ENCODE measurements at places on chromosomes 3 and 15.
A peak's percentile ranks its signal among the peaks of the same experiment; 100 is the strongest.

DNA sequence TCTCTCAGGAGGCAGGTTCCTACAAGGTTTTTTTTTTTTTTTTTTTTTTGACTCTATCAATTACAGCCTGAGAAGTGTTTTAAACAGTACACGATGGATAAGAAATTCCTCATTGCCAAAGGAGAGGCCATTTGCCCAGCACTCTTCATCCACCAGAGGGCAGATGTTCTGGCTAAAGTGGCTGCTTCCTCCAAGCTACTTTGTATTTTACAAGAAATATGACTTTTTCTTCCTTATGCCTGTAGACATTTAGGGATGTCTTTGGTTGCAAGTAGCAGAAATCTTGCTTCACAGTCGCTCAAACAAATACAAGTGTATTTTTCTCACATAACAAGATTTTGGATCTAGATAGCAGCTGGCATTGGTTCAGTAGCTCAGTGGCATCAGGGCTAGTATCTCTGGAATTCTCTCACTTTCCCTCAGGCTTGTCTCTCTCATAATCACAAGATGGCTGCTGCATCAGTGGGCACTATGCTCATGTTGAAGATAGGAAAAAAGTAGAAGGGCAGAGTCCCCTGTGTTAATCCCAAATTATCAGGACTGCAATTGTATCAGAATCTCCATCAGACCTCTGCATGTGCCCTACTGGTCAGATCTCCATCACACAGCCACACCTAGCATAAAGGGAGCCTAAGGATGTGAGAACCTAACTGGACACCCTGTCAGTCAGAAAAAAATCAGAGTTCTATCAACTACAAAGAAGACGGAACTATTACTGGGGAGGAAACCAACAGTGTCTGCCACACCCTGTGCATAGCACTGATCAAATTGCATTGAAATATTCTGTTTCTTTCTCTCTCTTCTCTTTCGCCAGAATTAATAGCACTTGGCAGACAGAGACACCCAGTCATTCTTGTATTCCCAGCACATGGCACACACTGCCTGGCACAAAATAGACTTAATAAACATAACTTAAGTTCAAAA lies 138.9 kb upstream of the COL8A1 start:
- DNase-seq: no peak

DNA sequence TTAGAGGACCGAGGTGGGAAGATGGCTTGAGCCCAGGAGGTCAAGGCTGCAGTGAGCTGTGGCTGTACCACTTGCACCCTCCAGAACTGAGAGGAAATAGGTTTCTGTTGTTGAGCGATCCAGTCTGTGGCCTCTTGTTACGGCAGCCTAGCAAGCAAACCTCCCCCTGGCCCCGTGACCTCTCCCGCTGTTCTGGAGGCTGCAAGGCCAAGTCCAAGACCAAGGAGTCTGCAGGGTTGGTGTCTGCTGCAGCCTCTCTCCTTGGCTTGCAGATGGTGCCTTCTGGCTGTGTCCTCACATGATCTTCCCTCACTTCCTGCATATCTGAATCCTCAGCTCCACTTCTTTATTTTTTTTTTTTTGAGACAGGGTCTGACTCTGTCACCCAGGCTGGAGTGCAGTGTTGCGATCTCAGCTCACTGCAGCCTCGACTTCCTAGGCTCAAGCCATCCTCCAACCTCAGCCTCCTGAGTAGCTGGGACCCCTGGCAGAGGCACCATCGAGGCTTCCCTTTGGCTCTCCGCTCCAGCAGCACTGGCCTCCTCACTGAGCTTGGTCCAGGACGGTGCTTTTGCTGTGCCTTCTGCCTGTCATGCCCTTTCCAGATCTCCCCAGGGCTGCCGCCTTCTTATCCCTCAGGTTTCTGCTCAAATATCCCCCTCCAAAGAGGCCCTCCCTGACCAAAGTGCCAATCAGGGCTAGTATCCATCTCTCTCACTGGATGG lies 18.0 kb upstream of the PLXND1 start:
- no peak for DNase-seq

DNA sequence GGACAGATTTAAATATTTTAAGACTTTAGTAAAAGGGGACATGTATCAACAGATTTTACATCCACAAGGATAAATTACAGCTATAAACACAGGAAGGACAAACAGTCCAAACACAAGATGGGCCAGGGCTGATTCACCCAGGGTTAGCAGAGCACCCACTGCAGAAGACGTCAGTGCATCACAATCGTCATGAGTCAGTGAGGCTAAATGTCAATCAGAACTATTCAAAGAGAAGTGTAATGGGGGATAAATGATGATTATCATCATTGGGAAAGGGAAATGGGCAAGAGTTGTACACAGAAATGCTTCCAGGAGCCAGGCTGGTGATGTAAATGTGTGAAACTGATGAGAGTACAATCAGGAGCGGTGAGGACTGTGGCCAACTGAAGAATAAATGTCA lies 226.8 kb downstream of the PLCL2 start:
- no peak for DNase-seq

- DNase-seq: no peak
Measured at GRCh38 chr3:23762214-23762613, 43.5 kb upstream of the UBE2E1 start.

DNA sequence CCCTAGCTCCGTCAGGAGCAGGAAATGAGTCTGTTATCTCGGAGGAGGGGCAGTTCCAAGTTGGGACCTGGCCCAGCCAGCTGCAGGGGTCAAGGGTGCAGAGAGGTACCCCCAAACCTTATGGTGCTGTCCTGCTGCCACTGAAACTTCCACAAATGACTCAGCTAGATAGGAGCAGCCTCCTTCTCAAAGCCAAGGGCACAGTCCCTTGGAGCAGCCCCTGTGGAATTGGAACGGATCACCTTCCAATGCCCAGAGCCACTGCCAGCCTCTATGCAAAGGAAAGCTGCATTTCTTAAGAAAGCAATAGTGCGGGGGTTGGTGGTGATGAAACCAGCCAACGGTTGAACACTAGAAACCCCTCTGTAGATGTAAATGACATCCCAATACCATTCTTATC lies 19.6 kb upstream of the LRRK1 start:
- no peak for DNase-seq

- DNase-seq: no peak
Measured at GRCh38 chr3:54863366-54863765, 64.5 kb downstream of the LRTM1 start.

DNA sequence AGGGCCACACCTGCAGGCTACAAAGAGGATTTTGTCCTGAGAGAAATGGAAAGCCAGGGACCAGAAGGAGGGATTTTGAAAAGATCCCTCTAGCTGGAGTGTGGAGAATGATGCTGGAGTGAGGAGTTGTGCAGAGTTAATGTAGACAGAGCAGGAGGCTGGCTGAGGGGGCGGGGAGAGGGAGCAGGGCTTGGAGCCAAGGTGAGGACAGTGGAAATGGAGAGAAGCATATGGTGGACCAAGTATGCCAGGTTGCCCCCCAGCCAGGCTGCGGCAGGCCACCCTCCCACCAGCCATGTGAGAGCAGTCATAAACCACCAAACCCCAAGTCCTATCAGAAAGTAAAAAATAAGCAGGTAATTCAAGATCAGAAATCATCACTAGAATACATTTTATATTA lies 14.7 kb downstream of the RARRES1 start:
- DNase-seq: no peak

DNA sequence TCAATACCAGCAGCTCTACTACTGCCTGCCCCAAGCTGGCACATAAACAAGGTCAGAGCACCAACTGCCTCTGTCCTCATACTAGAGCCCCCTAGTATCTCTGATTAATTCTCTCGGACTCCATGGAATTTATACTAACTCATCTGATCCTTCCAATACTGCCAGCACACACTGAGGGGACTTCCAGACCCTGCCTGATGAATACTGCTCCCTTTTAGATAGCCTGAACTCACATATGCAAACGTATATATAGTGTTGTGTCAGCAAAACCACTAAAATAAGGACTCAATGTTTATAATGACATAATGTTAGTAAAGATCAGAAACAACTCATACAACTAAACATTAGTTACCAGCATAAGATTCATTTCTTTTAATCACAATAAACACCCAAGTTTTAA lies 25.0 kb downstream of the CEP70 start:
- no peak for DNase-seq

DNA sequence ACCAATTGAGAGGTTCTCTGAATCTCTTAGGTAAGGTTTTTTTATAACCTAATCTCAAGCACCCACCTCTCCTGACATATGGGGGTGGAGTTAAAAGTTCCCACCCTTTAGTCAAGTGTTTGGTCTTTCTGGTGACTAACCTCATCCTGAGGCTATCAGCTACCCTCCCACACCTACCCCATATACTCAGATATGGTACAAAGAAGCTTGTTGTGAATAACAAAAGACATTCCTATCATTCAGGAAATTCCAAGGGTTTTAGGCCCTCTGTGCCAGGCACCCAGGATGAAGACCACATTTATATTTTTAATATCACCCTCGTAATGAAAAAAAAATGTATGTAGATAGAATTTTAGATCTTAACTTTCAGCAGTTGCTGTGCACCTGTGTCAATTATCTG lies 9.0 kb downstream of the CHMP2B start:
- DNase-seq: no peak

GRCh38 chr15:98658831-98659699 lies 10.7 kb downstream of the IGF1R start:
- peak; percentile 20 for DNase-seq

Measured in T-cell (primary cell).